ENCODE measurements at places on chromosomes 16 and 17. TPM values are rescaled to one million over a fixed set of nuclear protein-coding genes. Genes with fewer than 3 reads are reported as not detected.

DHRS7C gene
- not detected for total RNA-seq

OTOA gene
- total RNA-seq, result 0.07 TPM

EMC6 gene
- 89.7 TPM for total RNA-seq

PPP1R9B gene
- 20.4 TPM for total RNA-seq

CDYL2 gene
- total RNA-seq, result 5.4 TPM

GP1BA gene
- not detected for total RNA-seq

OTOP2 gene
- total RNA-seq, result not detected

ATP2C2 gene
- total RNA-seq, result 4.3 TPM

CDR2 gene
- 40.9 TPM for total RNA-seq

CIITA gene
- total RNA-seq, result 0.26 TPM

PRR35 gene
- 0.72 TPM for total RNA-seq

CACNG1 gene
- not detected for total RNA-seq

DPEP2 gene
- total RNA-seq, result not detected

CCL17 gene
- total RNA-seq, result not detected

- no peak overlapping the region for H3K27ac ChIP-seq
- no peaks in the 10 kb centered on the region for H3K36me3 ChIP-seq
- no peak for DNase-seq
- no peak overlapping the region for H3K4me3 ChIP-seq
- no peaks in the 10 kb centered on the region for H3K27me3 ChIP-seq
Observed at GRCh38 chr16:50144211-50144610, 8.9 kb upstream of the TENT4B start.

DNA sequence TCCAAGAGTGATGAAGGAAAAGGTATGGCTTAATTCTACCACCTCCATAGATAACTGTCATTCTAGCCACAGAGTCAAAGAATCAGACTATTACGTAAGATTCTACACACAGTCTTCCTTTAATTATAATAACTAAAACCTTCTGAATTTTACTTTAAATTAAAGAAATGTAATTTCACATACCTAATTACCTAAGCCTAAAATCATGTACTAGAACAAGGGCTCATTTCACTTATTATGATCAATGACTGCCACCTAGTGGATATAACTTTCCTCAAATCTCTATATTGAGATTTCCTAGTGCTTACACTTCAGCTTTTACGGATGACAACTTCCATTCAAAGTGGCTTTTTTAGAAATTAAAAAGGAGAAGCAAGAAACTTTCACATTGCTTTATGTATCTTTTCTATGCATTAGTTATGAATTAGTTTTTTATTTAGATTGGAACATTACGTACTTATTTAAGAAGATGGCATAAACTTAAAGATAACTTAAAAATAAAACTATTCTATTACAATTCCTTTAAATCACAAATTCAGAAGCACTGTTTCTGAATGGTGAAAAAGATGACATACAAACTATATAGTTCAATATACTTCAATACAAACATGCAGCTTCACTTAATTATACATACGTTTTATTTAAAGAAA, 18.2 kb upstream of the ABCA10 start:
- H3K36me3 ChIP-seq, result no peaks in the 10 kb centered on the region
- no peak overlapping the region for H3K27ac ChIP-seq
- H3K4me1 ChIP-seq, result no peaks in the 10 kb centered on the region
- no peaks in the 10 kb centered on the region for H3K27me3 ChIP-seq
- no peak overlapping the region for H3K4me3 ChIP-seq

- no peak for DNase-seq
- peaks cover 17% of the 10 kb centered on the region for H3K36me3 ChIP-seq
- H3K4me3 ChIP-seq, result no peak overlapping the region
- H3K27ac ChIP-seq, result no peak overlapping the region
- H3K27me3 ChIP-seq, result no peaks in the 10 kb centered on the region
Observed at GRCh38 chr16:68651136-68651535, 6.0 kb downstream of the CDH3 start.

GRCh38 chr16:10871157-10871991, 5.6 kb upstream of the CIITA start:
- no peak overlapping the region for H3K27ac ChIP-seq
- no peaks in the 10 kb centered on the region for H3K36me3 ChIP-seq
- no peaks in the 10 kb centered on the region for H3K27me3 ChIP-seq

DNA sequence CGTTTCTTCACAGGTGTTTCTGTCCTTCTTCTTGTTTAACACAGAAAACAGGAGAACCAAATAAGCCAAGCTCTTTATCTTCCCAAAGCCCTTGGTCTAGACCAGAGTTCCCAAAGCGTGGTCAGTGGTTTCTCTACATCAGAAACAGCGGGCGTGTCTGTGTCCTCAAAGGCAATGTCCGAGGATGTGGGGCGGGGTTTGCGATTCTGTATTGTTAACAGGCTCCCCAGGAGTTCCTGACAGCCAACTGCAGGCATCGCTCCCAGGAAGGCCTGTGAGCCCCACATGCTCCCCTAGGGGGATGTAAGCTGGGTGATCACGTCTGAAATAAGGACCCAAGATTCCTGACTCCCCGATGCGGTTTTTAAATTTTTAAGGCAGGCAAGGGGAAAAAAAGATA, 28.4 kb upstream of the SLC25A19 start:
- H3K4me1 ChIP-seq, result peaks cover 12% of the 10 kb centered on the region
- peaks cover 21% of the 10 kb centered on the region for H3K36me3 ChIP-seq
- H3K27ac ChIP-seq, result peak overlapping the region; percentile 77
- H3K27me3 ChIP-seq, result no peaks in the 10 kb centered on the region

DNA sequence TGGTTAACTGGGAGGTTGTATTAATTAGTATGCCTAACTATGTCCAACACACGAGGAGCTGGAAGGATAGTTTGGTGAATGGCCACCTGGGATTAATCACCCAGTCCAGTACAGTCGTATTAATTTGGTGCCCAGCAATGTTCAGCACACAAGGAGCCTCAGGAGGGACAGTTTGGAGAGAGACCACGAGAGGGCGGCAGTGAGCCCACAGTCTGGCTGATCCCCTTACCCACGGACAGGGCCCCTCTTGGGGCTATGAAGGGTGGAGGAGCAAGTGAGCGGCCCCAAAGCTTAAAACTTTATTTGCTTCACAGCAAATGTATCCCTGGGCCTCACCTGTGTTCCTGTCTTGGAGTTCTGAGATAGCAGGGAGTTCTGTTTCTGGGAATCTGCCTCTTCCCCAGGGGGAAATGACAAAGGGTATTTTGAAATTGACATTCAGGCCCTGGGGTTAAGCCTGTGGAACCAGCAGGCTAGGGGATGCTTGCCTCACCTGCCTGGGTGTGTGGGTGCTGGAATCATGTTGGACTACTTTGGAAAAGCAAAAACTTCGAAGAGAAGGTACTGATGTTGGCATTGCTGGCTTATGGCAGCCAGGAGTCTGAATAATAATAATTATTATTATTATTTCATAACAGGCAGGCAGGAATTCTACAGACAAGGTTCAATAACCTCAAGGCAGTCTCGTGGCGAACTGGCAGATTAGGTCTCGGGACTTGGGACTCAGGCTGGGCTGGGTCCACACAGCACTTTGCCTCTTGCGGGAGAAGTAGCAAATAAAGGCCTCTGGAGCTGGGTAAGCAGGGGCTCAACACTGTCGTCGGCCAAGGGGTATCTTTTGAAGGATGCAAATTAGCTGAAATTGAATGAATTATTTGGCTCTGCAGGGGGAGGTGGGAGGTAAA, 227.6 kb upstream of the ASIC2 start:
- peaks cover 2% of the 10 kb centered on the region for H3K4me1 ChIP-seq
- H3K27ac ChIP-seq, result no peak overlapping the region
- DNase-seq, result peak; percentile 85
- H3K4me3 ChIP-seq, result no peak overlapping the region

DNA sequence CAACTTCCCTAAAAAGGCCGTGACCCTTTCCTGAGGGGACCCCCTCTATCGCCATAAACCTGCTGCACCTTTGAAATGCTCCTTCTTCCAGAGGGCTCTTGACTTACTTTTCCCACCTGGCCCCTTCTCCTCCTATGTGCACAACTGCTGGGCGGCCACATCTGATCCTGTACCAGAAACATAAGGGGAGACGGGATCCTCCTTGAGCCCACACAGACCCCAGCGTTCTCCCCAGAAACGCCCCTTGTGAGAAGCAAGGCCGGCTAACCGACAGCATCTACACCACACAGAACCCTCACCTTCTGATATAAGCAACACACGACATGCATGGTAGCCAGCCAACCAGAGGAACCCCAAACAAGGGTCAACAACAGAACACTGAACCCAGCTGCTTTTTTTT, 14.2 kb upstream of the MNT start:
- H3K27ac ChIP-seq, result peak overlapping the region; percentile 32
- H3K36me3 ChIP-seq, result peaks cover 34% of the 10 kb centered on the region
- H3K27me3 ChIP-seq, result no peaks in the 10 kb centered on the region
- H3K4me3 ChIP-seq, result no peak overlapping the region
- DNase-seq, result no peak

- H3K4me3 ChIP-seq, result no peak overlapping the region
- peaks cover 4% of the 10 kb centered on the region for H3K36me3 ChIP-seq
- no peak overlapping the region for H3K27ac ChIP-seq
- H3K4me1 ChIP-seq, result peaks cover 9% of the 10 kb centered on the region
- no peaks in the 10 kb centered on the region for H3K27me3 ChIP-seq
- no peak for DNase-seq
Observed at GRCh38 chr17:61814485-61814884, 48.8 kb downstream of the BRIP1 start.

- no peak overlapping the region for H3K4me3 ChIP-seq
- no peak for DNase-seq
- H3K27ac ChIP-seq, result peak overlapping the region; percentile 87
- H3K36me3 ChIP-seq, result peaks cover 8% of the 10 kb centered on the region
Observed at GRCh38 chr17:15648386-15648785, 28.9 kb upstream of the FBXW10B start.

DNA sequence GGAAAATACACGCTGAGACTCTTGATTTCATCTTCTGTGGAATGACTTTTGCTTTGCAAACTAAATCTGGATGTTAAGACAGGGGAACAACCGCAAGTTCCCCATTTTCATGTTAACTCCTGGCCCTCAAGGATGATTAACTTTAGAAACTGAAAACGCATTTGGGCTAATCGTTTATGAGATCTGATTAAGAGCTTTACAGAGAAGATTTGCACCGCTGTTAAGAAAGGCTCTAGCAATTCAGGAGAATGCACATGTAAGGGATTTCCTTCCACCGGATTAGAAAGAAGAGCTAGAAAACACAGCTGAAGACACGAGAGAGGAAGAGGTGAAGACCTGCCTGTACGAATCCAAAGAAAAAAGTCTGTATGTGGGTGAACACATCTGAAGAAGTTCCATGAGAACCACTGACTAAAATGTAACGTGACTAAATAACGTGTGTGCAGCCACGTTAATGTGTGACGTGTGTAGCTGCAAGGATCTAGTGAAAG, 106.4 kb downstream of the YPEL2 start:
- H3K27ac ChIP-seq, result no peak overlapping the region
- H3K4me3 ChIP-seq, result no peak overlapping the region
- DNase-seq, result no peak
- H3K27me3 ChIP-seq, result no peaks in the 10 kb centered on the region
- H3K36me3 ChIP-seq, result no peaks in the 10 kb centered on the region

- H3K27ac ChIP-seq, result no peak overlapping the region
- no peaks in the 10 kb centered on the region for H3K36me3 ChIP-seq
- no peaks in the 10 kb centered on the region for H3K27me3 ChIP-seq
- no peak overlapping the region for H3K4me3 ChIP-seq
- H3K4me1 ChIP-seq, result no peaks in the 10 kb centered on the region
Observed at GRCh38 chr17:56186222-56186786, 33.0 kb downstream of the ANKFN1 start.

DNA sequence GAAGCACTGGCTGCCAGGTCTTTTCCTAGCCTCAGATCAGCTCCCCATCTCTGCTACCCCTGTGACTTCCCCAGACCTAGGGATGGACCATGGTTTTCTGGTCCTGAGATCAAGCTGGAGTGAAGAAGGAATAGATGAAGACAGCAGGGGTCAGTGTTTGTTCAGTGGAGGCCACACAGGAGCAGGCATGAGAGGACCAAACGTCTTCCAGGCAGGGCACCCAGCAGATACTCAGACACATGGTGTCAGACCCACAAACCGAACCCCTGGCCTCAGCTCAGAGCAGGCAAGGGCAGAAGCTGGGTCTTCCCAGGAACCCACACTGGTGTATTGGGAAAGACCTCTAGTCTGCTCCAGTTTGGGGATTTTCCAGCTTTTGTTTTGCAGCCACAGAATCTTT, 189.7 kb downstream of the IRX5 start:
- no peaks in the 10 kb centered on the region for H3K36me3 ChIP-seq
- no peak overlapping the region for H3K4me3 ChIP-seq
- no peaks in the 10 kb centered on the region for H3K4me1 ChIP-seq
- H3K27me3 ChIP-seq, result no peaks in the 10 kb centered on the region
- peak; percentile 16 for DNase-seq

GRCh38 chr16:69260019-69260418, 51.1 kb upstream of the VPS4A start:
- H3K27me3 ChIP-seq, result no peaks in the 10 kb centered on the region
- peak overlapping the region; percentile 59 for H3K27ac ChIP-seq
- peaks cover 16% of the 10 kb centered on the region for H3K36me3 ChIP-seq
- H3K4me3 ChIP-seq, result no peak overlapping the region
- H3K4me1 ChIP-seq, result no peaks in the 10 kb centered on the region

GRCh38 chr16:21302898-21303528, 24.9 kb upstream of the CRYM start:
- H3K4me1 ChIP-seq, result peaks cover 31% of the 10 kb centered on the region
- peaks cover 60% of the 10 kb centered on the region for H3K27me3 ChIP-seq
- H3K27ac ChIP-seq, result no peak overlapping the region
- no peak overlapping the region for H3K4me3 ChIP-seq
